ENCODE measurements at places on chromosomes 2 and 18.

DNA sequence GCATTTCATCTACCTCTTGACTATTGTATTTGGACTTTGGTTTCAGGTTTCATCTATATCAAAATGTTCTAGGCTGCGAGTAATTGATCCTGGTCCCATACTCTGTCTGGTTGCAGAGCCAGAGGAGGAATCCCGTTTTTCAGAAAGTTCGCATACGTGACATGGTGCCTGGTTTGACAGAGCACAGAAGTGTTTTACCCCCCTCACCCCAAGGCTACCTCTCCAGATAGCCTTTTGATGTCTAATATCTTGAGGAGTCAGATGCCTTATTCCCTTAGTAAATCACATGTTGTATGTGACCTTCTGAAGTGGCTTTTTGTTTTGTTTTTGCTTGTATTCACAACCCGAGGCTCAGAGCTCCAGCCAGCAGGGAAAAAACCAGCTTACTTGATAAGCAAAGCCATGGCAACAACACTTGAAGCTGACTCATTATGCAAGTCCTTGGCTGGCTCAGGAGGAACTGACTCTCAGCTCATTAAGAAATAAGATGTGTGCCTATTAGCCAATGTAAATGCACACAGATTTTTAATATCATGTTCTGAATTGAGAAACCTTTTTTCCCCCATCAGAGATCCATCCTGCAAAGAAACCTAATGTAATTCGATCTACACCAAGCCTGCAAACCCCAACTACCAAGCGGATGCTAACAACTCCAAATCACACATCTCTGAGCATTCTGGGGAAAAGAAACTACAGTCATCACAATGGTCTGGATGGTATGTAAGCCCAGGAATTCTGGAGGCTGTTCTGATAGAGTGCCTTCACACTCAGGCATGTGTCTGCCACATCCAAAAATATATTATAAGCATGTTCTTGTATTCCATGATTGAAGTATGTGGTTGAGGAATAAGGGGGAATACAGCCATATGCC is 41.4 kb downstream of the OXER1 start:
- DNase-seq = no peak

GRCh38 chr2:208584378-208584985 is 177.9 kb downstream of the PTH2R start:
- DNase-seq = no peak

GRCh38 chr2:229880892-229881586 is 40.8 kb downstream of the TRIP12 start:
- DNase-seq = no peak

GRCh38 chr2:60554074-60554645 is 706 bp upstream of the BCL11A start:
- DNase-seq = no peak

- no peak for DNase-seq
These were observed 694.7 kb downstream of the ARHGAP15 start for GRCh38 chr2:143823876-143824275.

GRCh38 chr2:5692561-5693286 is 540 bp downstream of the SOX11 start:
- peak; percentile 38 for DNase-seq

DNA sequence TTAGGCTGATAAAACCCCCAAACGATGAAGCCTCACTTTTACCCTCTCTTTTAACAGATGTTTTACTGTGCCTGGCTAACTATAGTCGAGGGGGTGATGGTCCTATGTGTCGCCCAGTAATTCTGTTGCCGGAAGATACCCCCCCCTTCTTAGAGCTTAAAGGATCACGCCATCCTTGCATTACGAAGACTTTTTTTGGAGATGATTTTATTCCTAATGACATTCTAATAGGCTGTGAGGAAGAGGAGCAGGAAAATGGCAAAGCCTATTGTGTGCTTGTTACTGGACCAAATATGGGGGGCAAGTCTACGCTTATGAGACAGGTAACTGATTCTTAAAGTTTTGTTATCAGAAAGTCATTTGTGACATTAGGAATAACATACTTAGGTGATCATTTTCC is 20.4 kb downstream of the MSH6 start:
- no peak for DNase-seq

- no peak for DNase-seq
These were observed 336.6 kb upstream of the MYT1L start for GRCh38 chr2:2667690-2668089.

DNA sequence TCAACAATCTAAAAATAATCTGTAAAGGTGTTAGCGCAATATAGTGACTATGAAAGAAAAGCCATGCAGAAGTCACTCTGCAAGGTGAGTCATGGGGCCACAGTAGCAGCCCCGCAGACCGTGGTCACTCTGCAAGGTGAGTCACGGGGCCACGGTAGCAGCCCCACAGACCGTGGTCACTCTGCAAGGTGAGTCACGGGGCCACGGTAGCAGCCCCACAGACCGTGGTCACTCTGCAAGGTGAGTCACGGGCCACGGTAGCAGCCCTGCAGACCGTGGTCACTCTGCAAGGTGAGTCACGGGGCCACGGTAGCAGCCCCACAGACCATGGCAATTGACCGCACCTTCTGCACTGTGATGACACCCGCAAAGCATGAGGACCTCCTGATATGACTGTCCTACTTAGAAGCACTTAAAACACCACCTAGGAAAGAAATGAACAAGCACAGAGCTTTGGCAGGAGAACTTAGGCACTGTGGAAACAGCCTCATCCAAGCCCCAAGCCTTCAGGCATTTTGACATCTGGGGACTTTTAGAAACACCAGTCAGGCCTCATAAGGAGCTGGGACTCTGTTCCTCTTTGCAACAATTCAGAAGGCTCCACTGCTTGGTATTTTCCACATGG is 70.1 kb downstream of the LDLRAD4 start:
- DNase-seq = no peak

DNA sequence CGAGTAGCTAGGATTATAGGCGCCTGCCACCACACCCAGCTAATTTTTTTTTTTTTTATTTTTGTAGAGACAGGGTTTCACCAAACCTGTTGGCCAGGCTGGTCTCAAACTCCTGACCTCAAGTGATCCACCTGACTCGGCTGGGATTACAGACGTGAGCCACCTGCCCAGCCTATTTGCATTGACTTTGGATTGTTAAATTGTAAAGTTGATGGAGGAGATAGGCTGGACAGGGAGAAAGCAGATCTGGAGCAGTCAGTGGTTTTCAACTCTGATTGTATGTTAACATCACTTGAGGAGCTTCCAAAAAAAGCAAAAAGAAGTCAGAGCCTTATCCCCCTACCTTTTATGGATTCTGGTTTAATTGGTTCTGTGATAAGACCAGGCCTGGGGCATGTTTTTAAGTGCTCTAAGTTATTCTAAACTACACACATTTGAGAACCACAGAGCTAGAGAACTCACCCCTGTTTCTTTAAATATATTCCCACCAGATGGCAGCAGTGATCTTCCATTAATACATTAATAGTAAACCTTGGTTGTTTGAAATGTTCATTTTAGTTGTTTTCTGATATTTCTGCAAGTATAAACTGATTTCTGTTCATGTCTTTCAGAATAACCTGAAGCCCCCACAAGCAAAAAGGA is 7.5 kb downstream of the C2orf49 start:
- DNase-seq = no peak

GRCh38 chr2:217297096-217297495 is 437.2 kb upstream of the TNP1 start:
- no peak for DNase-seq

DNA sequence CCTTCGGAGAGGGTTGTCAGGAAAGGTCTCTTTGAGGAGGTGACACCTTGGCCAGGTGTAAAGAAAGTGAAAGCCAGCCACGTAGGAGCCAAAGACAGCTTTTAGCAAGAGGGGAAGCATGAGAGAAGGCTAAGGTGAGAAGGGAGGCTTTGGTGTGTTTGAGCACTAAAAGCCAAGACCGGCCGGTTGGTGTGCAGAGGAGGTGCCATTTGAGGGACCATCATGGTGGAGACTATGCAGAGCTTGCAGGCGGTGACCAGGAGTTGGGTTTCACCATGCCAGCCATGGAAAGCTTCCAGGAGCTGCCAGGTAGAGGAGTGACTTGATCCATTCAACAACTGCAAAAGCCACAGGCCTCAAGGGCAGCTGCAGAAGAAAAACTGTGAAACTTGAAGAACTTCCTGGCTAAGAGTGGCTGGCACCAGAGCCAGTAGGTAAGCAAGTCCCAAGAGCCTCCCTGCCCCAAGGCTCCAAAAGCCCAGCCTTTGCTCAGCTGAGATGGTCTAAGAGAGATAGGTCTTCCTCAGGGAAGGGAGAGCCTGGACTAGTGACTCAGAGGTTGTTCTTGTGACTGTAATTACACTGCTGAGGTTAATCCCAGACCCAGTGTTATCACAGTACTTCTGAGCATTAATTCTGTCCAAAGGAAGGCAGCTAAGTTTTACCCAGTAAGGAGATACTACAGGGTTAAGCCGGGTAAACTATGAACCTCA is 319.0 kb downstream of the BCL11A start:
- no peak for DNase-seq

DNA sequence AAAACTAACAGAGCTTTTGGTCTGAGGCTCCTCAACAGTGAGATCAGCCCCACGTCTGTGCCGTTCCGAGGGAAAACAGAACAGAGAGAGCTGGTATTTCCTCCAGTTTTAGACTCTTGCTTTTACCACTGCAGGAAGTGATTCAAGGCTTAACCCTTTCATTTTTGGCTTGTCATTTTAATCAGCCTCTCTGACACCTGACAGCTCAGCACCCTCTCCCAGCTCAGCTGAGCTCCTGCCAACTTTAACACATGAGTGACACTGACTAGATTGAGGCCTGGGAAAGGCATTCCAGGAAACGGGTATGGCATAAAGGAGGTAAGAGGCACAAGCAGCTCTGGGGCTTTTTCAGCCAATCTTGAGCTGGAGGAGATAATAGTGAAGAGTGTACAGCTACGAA is 239.4 kb upstream of the SKOR2 start:
- peak; percentile 21 for DNase-seq

GRCh38 chr2:2466534-2466933 is 135.5 kb upstream of the MYT1L start:
- DNase-seq = no peak

All from kidney capillary endothelial cell (primary cell).